Activated CD4-positive, alpha-beta T cell treated with anti-CD3 and anti-CD28 coated beads, Interleukin-2, amount 10 ng/mL, durations not matched to agents 7 days and 5 days (primary cell): ENCODE measurements at places on chromosomes 5 and 9. TPM values are rescaled to one million over a fixed set of nuclear protein-coding genes. Genes with fewer than 3 reads are reported as not detected.

DNA sequence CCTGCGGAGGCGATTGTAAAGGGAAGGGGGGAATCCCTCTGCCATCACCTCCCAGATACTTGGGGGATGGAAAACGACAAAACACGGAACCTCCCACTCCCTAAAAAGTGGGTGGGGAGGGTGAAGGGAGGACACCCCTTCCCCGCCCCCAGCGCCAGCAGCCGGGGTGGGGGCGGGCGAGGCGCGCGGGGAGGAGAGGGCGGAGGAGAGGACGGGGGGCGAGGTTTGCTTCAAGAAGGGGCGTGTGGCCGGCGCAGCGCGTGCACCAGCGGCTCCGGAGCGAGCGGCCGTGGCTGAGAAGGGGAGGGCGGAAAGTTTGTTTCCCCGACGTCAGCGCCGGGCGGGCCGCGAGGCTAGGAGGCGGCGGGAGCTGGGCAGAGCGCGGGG, at the start of gene PRRX2:
Gene PRRX2, plus strand, starts transcription at position 259 of the 387 bp plus-strand sequence. CDS start 221 bp downstream, outside the sequence.
- peaks cover 19% of the 10 kb centered on the region for H3K27me3 ChIP-seq
- DNase-seq, result peak; percentile 31
- H3K4me1 ChIP-seq, result peaks cover 7% of the 10 kb centered on the region
- H3K27ac ChIP-seq, result peak within 1 kb of the TSS; percentile 66

DNA sequence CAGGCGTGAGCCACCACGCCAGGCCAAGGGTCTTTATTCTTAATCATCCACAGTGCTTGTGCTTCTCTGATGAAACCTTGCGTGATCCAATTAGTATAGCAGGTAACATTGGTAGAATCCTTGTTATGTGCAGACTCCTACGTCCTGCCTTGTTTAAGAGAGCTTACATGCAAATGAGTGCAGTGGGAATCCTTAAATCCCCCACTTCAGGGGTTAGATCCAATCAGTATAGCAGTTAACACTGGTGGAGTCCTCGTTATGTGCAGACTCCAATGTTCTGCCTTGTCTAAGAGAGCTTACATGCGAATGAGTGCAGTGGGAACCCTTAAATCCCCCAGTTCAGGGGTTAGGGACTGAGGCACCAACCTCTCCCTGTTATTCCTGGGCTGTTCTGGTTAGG, 193.4 kb downstream of the SEMA6A start:
- no peak overlapping the region for H3K27ac ChIP-seq
- H3K4me1 ChIP-seq, result no peaks in the 10 kb centered on the region
- no peaks in the 10 kb centered on the region for H3K36me3 ChIP-seq
- DNase-seq, result no peak
- no peak overlapping the region for H3K4me3 ChIP-seq

GRCh38 chr9:121071756-121072421, 2.9 kb upstream of the CNTRL start:
- H3K27me3 ChIP-seq, result no peaks in the 10 kb centered on the region
- peaks cover 58% of the 10 kb centered on the region for H3K4me1 ChIP-seq
- peak overlapping the region; percentile 94 for H3K27ac ChIP-seq
- peak overlapping the region; percentile 84 for H3K4me3 ChIP-seq
- H3K36me3 ChIP-seq, result peaks cover 13% of the 10 kb centered on the region
- DNase-seq, result peak; percentile 35

GRCh38 chr5:39187831-39188731, 31.3 kb downstream of the FYB1 start:
- H3K4me3 ChIP-seq, result peak overlapping the region; percentile 77
- DNase-seq, result peak; percentile 5
- H3K27ac ChIP-seq, result peak overlapping the region; percentile 86
- peaks cover 88% of the 10 kb centered on the region for H3K4me1 ChIP-seq
- peaks cover 56% of the 10 kb centered on the region for H3K36me3 ChIP-seq

- H3K27ac ChIP-seq, result peak overlapping the region; percentile 76
- H3K36me3 ChIP-seq, result peaks cover 3% of the 10 kb centered on the region
- no peak for DNase-seq
- peaks cover 72% of the 10 kb centered on the region for H3K4me1 ChIP-seq
Measured at GRCh38 chr5:134097211-134097749, 17.2 kb upstream of the TCF7 start.

DNA sequence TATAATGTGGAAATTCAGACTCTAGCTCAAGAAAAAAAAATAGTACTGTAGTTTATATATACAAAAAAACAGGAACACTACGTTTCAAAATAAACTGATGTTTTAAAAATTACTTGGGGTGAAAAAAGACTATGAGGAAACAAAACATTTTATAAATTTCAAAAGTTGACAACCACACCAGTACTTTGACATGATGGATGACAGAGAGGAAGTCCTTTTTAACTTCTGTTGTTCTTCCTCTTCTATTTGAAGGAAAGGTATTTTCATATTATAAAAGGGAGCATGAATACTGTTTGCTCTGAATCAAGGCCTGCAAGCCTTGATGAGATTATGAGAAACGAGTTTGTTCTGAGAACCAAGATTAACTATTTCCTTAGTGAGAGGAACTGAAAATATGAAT, 456.9 kb downstream of the TAF11L14 start:
- no peaks in the 10 kb centered on the region for H3K36me3 ChIP-seq
- no peaks in the 10 kb centered on the region for H3K4me1 ChIP-seq
- no peak for DNase-seq
- H3K27ac ChIP-seq, result no peak overlapping the region
- no peaks in the 10 kb centered on the region for H3K27me3 ChIP-seq

DNA sequence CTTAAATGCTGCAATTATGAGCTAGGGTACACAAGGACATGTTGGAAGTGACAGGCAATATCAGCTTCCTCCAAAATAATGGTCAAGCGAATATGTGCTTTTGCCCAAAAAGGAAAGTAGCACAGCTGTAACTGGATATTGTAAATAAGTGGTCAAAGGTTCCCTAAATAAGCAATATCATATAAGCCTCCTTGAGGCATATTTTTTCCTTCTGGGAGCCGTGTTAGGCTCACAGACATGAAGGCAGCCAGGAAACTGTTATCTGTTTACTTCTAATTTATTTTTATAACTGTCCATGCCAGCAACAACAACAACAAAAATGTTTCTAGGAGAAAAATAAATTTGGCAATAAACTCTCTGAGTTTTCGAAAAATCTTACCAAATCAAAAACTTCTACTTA, 648.3 kb downstream of the PDE4D start:
- H3K36me3 ChIP-seq, result no peaks in the 10 kb centered on the region
- no peak overlapping the region for H3K27ac ChIP-seq
- no peak for DNase-seq
- H3K4me1 ChIP-seq, result no peaks in the 10 kb centered on the region

DNA sequence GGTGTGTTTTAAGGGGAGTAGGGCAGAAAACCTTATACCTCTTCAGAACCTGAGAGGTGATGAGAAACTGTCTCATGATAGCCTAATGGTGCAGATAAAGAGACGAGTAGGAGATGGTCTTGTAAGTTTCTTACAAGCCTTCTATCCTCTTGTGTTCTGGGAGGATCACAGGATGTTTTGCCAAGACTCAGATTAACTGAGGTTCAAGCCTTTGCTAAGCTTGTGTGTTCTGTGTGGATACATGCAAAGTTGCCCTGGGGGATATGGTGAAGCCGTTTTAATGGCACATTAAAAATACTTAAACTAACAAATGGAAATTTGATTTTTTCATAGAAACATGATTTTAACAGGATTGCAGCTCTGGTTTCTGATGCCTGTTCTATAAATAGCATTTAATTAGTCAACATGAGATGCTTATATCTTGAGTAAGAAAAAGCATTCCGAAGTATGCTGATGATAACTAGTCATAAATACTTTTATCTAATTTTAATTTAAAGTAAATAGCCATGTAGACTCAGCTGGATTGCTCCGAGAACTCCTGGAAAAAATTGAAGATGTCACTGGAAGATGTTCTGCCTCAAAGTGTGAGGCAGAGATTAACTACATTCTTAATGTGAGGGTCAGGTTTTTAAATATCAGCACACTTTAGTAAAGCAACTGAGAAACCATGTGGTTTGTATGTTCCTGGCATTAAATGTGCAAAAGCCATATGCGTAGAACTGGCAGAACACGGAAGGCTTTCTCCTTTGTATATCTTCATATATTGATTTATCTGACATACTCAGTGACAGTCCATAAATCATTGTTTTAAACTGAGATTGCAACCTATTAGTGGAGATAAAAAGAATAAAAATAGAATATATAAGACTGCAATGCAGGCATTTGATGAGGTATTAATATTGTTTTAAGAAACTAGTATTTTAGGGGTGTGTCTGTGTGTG, 53.7 kb downstream of the IPO11 start:
- peaks cover 7% of the 10 kb centered on the region for H3K4me1 ChIP-seq
- H3K4me3 ChIP-seq, result no peak overlapping the region
- DNase-seq, result no peak
- H3K27me3 ChIP-seq, result no peaks in the 10 kb centered on the region
- peaks cover 16% of the 10 kb centered on the region for H3K36me3 ChIP-seq

GRCh38 chr5:68409259-68409658, 193.7 kb downstream of the PIK3R1 start:
- H3K27me3 ChIP-seq, result no peaks in the 10 kb centered on the region
- peaks cover 3% of the 10 kb centered on the region for H3K36me3 ChIP-seq
- H3K27ac ChIP-seq, result no peak overlapping the region

GRCh38 chr9:123609844-123610243, 253.8 kb downstream of the CRB2 start:
- no peak for DNase-seq
- H3K36me3 ChIP-seq, result no peaks in the 10 kb centered on the region
- no peaks in the 10 kb centered on the region for H3K27me3 ChIP-seq
- no peak overlapping the region for H3K4me3 ChIP-seq
- no peak overlapping the region for H3K27ac ChIP-seq

The LRRTM2 gene
- not detected for total RNA-seq

The LMX1B gene
- not detected for total RNA-seq

The RARS1 gene
- 68.2 TPM for total RNA-seq

The ENTPD8 gene
- not detected for total RNA-seq

The CCDC183 gene
- total RNA-seq, result 1.1 TPM
